ENCODE measurements at places on chromosomes 5 and 9. TPM values are rescaled to one million over a fixed set of nuclear protein-coding genes. Genes with fewer than 3 reads are reported as not detected.

DNA sequence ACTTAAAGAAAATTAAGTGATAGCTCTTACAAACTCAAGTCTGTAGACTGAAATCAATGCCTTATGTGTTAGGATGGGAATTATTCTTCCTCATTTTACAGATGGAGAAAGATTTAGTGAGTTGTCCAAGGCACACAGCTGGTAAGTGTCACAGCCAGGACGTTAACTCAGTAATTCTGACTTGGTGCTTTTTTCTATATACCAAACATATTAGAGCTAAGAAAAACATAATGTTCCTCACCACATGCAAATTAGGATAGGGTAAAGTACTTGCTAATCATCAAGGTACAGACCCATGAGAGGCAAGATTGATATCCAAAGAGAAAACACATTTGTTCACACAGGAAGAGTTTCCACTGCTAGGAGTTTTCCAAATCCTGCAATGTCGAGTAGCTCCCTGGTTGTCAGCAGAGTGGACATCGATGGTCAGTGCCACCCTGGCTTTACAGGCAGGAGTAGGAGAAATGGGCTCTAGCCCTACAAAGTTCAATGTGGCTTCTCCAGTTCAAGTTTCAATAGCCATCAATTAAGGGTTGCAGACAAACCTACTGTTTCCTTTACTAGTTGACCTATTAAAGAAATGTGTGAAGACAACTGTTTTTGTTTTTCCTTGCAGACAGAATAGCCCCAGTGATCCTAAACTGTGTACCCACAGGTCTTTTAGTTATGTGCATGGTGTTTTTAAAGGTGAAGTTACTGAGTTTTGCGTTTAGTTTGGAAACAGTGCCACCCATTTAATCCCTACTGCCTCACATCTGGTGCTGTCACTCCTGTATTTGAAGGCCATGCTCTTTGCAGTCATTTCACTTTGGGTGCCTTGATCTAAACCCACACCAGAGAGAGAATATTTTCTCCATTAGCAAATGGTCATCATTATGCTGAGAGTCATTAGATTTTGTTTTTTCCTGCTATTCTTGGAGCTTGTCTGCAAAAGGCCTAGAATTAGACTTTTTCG is 460.8 kb upstream of the SMARCA2 start:
- DNase-seq: no peak

DNA sequence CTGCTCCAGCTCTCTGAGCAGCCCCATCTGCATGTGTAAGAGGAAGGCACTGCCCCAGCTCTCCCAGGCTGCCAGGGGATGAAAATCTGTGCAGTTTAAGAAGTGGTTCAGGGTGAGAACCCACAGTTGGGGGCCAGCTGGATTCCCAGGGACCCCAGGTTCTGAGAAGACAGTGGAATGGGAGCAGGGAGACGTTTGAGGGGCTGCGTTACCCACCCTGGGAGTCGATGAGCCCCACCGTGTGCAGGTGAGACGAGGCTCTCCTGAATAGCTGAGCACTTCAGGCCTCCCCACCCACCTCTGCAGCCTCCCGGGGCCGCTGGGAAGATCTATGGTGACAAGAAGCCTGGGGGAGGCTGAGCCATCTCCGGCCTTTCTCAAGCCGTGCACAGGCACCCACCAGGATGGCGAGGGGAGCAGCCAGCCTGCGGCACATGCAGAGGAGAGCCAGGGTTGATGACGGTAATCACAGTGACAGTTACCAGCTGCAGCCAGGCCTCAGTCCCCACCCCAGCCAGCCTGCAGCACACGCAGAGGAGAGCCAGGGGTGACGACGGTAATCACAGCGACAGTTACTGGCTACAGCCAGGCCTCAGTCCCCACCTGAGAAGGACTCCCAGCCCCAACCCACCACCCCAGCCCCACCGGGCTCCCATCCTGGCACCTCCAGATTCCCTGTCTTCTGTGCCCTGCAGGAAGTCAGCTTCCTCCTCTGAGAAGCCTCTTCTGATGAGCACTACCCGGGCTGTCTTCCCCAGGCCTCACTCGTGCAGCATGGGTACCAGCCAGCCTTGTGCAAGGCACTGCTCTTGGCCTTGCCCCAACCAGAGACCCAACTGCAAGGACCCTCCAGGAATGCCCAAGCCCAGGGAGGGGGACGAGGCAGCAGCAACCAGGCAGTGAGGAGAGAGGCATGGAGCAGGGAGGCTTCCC is 150.8 kb upstream of the PPP1R26 start:
- DNase-seq: no peak

DNA sequence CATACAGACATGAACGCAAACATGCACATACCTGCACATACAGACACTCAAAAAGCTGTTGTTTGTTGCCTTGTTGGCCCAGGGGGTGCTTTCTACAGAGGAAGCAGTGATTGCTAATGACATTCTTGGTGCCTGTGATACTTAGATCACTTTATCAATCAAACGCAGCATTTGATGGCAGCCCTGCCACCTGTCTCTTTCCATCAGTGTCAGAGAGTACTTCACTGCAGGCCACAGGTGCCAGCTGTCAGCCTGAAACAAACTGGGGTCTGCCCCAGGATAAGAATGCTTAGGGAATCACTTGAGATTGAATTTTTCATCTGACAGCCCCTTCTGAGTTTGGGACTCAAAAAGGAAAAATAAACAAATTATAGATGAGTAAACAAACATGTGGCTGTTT is 388.9 kb upstream of the SGCD start:
- DNase-seq: no peak

Gene ECM2
- total RNA-seq: not detected

- no peak for DNase-seq
Observed at GRCh38 chr9:9752722-9753121, 860.1 kb downstream of the PTPRD start.

Measured in activated CD4-positive, alpha-beta T cell treated with anti-CD3 and anti-CD28 coated beads, Interleukin-2, amount 10 ng/mL, durations not matched to agents 7 days and 5 days (primary cell).